SJSA1 (cell line): ENCODE measurements at places on chromosomes 11 and 22. TPM values are rescaled to one million over a fixed set of nuclear protein-coding genes. Genes with fewer than 3 reads are reported as not detected.

The OR51B2 gene
- total RNA-seq = not detected in 2 replicates

The CCDC157 gene
- total RNA-seq = 1.9 and 4.5 TPM in 2 replicates

The KLHDC7B gene
- 0.11 and 0.66 TPM in 2 replicates for total RNA-seq

The MCHR1 gene
- not detected in 2 replicates for total RNA-seq

The RAPSN gene
- total RNA-seq = 0.34 TPM in 1 of 2 replicates, not detected in the other

The PATE4 gene
- total RNA-seq = not detected in 2 replicates

The RTCB gene
- 196 TPM in 2 replicates for total RNA-seq

DNA sequence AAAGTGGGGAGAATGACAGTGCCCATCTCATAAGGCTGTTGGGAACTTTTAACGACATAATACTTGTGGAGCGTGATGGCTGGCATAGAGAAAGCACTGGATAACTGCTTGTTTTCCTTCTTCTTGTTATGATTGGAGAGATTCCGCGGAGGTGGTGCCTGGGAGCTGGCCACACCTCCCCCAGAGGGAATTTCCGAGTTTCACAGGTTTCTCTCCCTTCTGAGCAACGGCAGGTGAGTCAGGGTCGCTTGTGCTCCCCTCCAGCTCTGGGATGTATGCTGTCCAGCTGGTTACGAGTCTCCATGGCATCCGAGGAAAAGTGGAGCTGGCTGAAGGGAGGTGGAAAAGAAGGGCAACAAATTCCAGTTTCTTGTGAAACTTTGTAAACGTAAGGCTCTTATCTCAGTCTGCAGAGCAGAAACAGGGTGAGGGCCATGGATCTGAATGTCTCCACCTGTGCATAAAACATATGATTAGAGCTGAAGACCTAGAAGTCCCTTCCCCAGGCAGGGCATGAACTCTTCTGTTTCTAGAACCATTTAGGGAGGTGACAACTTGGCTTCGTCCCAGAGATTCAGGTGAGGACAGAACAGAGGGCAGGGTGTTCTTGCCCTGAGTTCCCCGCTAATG, 10.0 kb upstream of the PLET1 start:
- no peaks in the 10 kb centered on the region for H3K27me3 ChIP-seq
- no peak overlapping the region for H3K27ac ChIP-seq
- no peak overlapping the region for H3K4me3 ChIP-seq
- H3K36me3 ChIP-seq = no peaks in the 10 kb centered on the region
- no peak for DNase-seq

DNA sequence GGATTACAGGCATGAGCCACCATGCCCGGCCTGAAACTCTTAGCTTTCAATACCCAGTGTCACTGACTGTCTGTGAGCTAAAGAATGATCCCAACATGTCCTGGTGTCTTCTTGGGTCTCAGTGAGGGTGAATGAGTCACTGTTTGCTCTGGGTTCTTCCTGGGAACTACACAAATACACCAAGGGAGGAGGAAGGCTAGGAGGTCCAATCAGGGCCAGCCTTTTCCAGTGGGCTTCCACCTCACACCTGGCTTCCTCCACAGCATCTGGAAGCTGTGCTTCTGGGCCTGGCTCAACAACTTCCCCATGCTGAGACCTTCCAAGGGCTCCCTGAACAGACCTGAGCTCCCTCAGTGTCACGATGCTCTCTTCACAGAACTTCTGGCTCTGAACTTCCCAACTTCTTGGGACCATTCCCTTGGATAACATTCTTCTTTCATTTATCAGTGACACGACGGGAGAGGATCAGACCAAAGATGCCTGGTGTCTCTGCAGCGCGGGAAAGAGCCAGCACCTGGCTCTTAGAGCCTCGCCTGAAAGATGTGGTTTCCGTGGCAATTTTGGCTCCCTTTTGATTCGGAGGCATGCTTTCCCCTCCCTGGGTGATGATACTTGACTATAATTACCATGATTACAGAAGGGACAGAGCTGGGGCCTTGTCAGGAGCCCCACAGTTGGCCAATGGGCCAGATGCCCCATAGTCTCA, 22.3 kb upstream of the CHRM4 start:
- H3K4me3 ChIP-seq = no peak overlapping the region
- H3K27ac ChIP-seq = no peak overlapping the region
- no peaks in the 10 kb centered on the region for H3K4me1 ChIP-seq
- H3K27me3 ChIP-seq = no peaks in the 10 kb centered on the region
- H3K36me3 ChIP-seq = peaks cover 27% of the 10 kb centered on the region

- H3K27ac ChIP-seq = no peak overlapping the region
- H3K4me1 ChIP-seq = no peaks in the 10 kb centered on the region
- no peaks in the 10 kb centered on the region for H3K36me3 ChIP-seq
- H3K4me3 ChIP-seq = no peak overlapping the region
Observed at GRCh38 chr11:95720195-95720594, 69.4 kb downstream of the FAM76B start.

GRCh38 chr11:113615098-113615497, 91.0 kb downstream of the TMPRSS5 start:
- peaks cover 19% of the 10 kb centered on the region for H3K4me1 ChIP-seq
- no peak for DNase-seq
- no peaks in the 10 kb centered on the region for H3K36me3 ChIP-seq
- H3K27me3 ChIP-seq = no peaks in the 10 kb centered on the region
- H3K27ac ChIP-seq = no peak overlapping the region

DNA sequence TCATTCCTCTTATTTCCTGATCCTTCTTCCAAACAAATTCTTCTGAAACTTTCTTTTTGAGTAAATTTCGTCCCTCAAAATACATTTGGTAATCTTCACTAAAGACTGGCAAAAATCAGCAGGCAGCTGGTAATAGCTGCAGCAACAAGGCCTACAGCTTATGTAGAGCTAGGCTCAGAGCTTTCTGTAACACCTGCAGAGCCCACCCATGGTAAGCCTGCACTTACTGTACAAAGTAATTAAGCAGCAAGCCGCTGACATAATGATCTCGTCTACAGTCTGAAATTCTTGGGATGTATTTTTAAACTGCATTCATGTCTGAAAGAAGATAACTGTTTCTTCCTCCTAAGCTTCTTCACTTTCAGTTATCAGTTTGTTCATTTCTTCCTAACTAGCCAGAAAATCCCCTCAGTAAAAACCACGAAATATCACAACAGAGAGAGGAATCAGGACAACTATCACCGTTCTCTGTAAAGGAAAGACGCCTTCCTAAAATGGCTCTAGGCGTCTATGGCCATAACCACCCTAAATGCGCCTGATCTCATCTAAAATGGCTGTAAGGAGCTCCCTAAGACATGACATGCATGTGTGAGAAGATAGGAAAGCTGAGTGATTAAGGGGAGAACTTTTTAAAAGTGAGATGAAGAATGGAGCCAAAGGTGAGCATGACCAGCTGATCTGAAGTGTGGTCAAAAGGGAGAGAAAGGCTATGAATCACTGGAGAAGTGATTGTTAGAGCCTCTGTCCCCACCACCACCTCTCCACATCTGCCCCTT, 56.2 kb downstream of the DENND5A start:
- no peaks in the 10 kb centered on the region for H3K27me3 ChIP-seq
- H3K36me3 ChIP-seq = no peaks in the 10 kb centered on the region; the same call in 1 of the 2 replicates
- H3K4me1 ChIP-seq = peaks cover 23% of the 10 kb centered on the region
- no peak for DNase-seq
- H3K27ac ChIP-seq = no peak overlapping the region
- no peak overlapping the region for H3K4me3 ChIP-seq

GRCh38 chr11:122816761-122817520, 21.4 kb upstream of the CRTAM start:
- no peaks in the 10 kb centered on the region for H3K27me3 ChIP-seq
- no peaks in the 10 kb centered on the region for H3K36me3 ChIP-seq
- no peak overlapping the region for H3K27ac ChIP-seq
- no peak for DNase-seq
- no peaks in the 10 kb centered on the region for H3K4me1 ChIP-seq

DNA sequence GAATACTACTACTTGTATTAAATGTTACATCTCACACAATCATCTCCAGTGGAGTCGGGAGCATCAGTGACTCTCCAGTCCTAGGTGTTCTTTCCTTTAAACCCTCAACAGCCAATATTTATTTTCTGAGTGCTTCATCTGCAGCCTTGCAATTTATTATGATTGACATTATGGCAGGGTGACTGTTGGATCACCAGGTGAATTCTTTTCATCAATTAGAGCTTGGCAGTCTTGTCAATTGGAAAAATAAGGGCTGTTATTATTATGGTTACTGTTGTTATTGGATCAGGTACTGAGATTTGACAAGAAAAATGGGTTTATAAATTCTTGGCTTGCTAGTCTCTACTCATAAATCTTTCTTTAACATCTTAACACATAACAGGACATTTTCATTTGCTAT, 27.5 kb upstream of the HTATIP2 start:
- no peak overlapping the region for H3K27ac ChIP-seq
- H3K36me3 ChIP-seq = no peaks in the 10 kb centered on the region
- DNase-seq = no peak
- no peak overlapping the region for H3K4me3 ChIP-seq

GRCh38 chr11:70810133-70810532, 411.8 kb downstream of the CTTN start:
- no peaks in the 10 kb centered on the region for H3K36me3 ChIP-seq
- DNase-seq = no peak
- no peaks in the 10 kb centered on the region for H3K27me3 ChIP-seq
- H3K4me1 ChIP-seq = no peaks in the 10 kb centered on the region
- H3K27ac ChIP-seq = no peak overlapping the region

DNA sequence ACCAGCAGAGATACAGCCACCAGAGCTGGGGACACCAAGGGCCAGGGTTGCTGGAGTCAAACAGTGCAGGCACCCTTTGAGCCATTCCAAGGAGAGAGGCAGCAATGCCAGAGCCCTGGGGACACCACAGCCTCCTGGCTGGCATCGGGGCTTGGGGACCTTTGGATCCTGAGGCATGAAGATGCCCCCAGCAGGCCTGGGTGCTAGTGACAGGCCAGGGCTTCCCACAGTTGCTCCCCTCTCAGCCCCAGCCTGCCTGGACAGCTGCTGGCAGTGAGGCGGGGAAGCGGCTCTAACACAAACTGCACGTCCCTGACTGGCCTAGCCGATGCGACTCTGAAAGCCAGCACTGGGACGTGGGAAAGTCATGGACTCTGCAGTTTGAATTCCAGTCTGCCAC, 2.7 kb downstream of the CD5 start:
- no peak for DNase-seq
- H3K27ac ChIP-seq = no peak overlapping the region
- H3K36me3 ChIP-seq = no peaks in the 10 kb centered on the region
- no peaks in the 10 kb centered on the region for H3K4me1 ChIP-seq

GRCh38 chr11:22780952-22781593, 48.5 kb downstream of the SVIP start:
- no peak overlapping the region for H3K4me3 ChIP-seq
- no peak for DNase-seq
- H3K27ac ChIP-seq = no peak overlapping the region
- H3K36me3 ChIP-seq = no peaks in the 10 kb centered on the region
- no peaks in the 10 kb centered on the region; the same call in 1 of the 2 replicates for H3K4me1 ChIP-seq

GRCh38 chr11:72208281-72208680, 8.3 kb upstream of the FOLR2 start:
- no peaks in the 10 kb centered on the region for H3K4me1 ChIP-seq
- no peaks in the 10 kb centered on the region for H3K36me3 ChIP-seq
- H3K4me3 ChIP-seq = no peak overlapping the region
- H3K27ac ChIP-seq = no peak overlapping the region

- H3K36me3 ChIP-seq = no peaks in the 10 kb centered on the region
- H3K4me3 ChIP-seq = no peak overlapping the region
- peaks cover 15% of the 10 kb centered on the region for H3K4me1 ChIP-seq
Observed at GRCh38 chr11:111417011-111417765, 38.1 kb upstream of the POU2AF1 start.

- no peaks in the 10 kb centered on the region for H3K4me1 ChIP-seq
- H3K27me3 ChIP-seq = no peaks in the 10 kb centered on the region
- no peak for DNase-seq
- H3K27ac ChIP-seq = no peak overlapping the region
Observed at GRCh38 chr22:31611061-31611760, 50.8 kb downstream of the PISD start.

- no peaks in the 10 kb centered on the region for H3K27me3 ChIP-seq
- H3K36me3 ChIP-seq = no peaks in the 10 kb centered on the region
- no peak overlapping the region for H3K27ac ChIP-seq
- peaks cover 8% of the 10 kb centered on the region for H3K4me1 ChIP-seq
- DNase-seq = no peak
Observed at GRCh38 chr11:46611526-46612304, 5.3 kb downstream of the HARBI1 start.

DNA sequence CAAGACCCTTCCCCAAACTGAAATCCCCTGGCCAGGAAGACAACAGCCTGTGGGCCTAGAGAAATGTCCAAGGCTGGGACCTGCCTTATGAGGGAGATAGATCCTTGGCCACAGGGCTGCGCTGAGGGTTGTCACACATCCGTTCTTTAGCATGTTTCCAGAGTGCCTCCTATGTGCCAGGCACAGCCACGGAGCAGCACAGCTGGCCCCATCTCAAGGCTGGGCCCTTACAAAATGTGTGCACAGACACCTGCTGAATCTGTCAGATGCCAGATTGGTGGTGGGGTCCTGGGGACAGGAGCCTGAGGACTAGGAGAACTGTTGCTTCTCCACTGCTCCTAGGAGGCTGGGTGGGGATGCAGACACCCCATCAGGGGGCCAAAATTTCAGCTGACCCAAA, 11.2 kb downstream of the GRIK4 start:
- no peak overlapping the region for H3K4me3 ChIP-seq
- H3K4me1 ChIP-seq = 0 out of 2 replicates have a peak, but pooled peaks cover under 1% of the 10 kb centered on the region
- no peaks in the 10 kb centered on the region for H3K27me3 ChIP-seq
- DNase-seq = no peak
- no peak overlapping the region for H3K27ac ChIP-seq
- H3K36me3 ChIP-seq = no peaks in the 10 kb centered on the region

GRCh38 chr11:86390487-86390886, 15.8 kb downstream of the CCDC81 start:
- peaks cover 10% of the 10 kb centered on the region for H3K4me1 ChIP-seq
- DNase-seq = no peak
- H3K36me3 ChIP-seq = no peaks in the 10 kb centered on the region
- no peaks in the 10 kb centered on the region for H3K27me3 ChIP-seq
- no peak overlapping the region for H3K4me3 ChIP-seq
- no peak overlapping the region for H3K27ac ChIP-seq

GRCh38 chr11:116963813-116964212, 126.4 kb upstream of the APOA1 start:
- no peaks in the 10 kb centered on the region for H3K27me3 ChIP-seq
- peaks cover 17% of the 10 kb centered on the region for H3K4me1 ChIP-seq
- H3K27ac ChIP-seq = no peak overlapping the region
- H3K4me3 ChIP-seq = no peak overlapping the region
- no peak for DNase-seq

DNA sequence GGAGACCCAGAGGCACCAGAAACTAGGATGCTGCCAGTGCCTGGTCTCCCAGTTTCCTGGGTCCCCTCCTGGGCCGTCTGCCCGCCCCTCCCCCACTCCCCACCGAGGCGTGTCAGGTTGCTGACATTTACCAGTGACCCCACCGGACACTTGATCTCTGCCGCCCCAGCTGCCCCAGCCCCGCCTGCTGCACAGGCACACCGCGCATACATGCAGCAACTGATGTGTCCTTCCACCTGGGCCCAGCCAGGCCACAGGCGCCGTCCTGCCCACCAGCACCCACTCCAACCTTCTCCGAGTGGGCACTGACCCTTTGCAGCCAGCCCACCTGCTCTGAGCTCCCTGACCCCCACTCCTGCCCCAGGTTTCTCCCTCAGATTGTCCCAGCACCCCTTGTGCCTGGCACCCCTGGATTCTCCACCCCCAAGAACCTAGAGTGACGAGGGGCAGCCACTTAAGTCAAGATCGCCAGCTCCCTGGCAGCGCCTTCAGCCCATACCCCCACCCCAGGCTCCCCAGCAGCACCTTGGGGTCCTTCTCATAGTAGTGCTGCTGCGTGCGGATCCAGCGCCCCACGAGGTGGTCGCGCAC, 548 bp downstream of the PYGM start:
- no peak overlapping the region for H3K27ac ChIP-seq
- H3K4me3 ChIP-seq = no peak overlapping the region
- H3K36me3 ChIP-seq = peaks cover 44% of the 10 kb centered on the region
- no peak for DNase-seq
